ENCODE measurements at places on chromosomes 12 and 14.

DNA sequence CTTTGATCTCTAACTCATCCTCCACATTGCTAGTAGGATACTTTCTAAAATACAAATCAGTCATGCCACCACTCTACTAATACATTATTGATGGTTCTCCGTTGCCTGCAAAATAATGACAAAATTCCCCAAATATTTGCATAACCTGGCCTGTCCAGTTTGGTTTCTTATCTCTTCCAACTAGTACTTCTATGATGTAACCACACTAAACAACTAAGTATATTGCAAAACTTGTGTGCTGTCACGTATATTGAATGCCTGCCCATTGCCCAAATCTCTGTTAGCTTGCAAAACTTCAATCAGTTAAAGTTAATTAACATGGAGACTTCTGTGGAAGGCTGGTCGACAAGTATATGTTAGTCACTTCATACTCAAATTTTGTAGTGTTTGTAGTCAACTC lies 6.5 kb downstream of the OR6C74 start:
- no peak for DNase-seq

GRCh38 chr12:21940549-21941505 lies at the start of gene ABCC9:
TSS of gene ABCC9 (minus strand) at chr12:21941426. CDS start at chr12:21936674, 4,752 bp downstream.
- peak; percentile 48 for DNase-seq

GRCh38 chr12:116153983-116154382 lies 123.5 kb downstream of the MED13L start:
- DNase-seq = no peak

GRCh38 chr12:53212931-53213330 lies 5.9 kb upstream of the ITGB7 start:
- DNase-seq = peak; percentile 70
